ENCODE measurements at places on chromosomes 6 and 20. TPM values are rescaled to one million over a fixed set of nuclear protein-coding genes. Genes with fewer than 3 reads are reported as not detected.

- no peak for DNase-seq
Observed at GRCh38 chr20:62706344-62706743, 2.3 kb upstream of the NTSR1 start.

GRCh38 chr6:158639056-158639455 lies 5.5 kb downstream of the DYNLT1 start:
- DNase-seq: no peak

DNA sequence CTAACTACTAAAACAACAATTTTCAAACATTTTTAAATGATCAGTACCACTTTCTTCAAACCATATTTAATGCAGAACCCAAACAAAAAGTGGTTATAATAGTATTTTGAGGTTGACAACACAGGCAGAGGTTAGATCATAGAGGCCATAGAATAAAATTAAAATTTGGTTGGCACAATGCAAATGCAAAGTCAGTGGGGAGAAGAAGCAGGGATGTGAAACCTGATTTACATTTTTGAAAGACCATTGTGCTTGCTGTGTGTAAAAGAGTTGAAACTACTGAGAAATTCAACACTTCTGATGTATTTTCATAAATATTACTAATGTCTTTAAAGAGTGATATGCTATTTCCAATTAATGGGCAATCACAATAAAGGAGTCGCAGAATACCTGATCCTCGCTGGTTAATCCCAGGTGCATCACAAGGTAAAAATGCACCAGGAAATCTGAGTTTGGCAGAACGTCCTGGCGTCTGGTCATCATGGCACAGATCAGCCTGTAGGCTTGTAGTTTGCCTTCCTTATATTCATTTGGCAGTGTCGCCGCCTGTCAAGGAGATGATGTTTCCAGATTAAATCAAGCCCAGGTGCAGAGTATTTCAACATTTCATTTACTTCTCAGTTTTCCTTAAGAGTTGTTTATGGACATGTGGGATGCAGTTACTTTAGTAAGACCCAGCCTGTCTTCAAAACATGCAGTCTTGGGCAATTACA lies 141.2 kb downstream of the RALGAPA2 start:
- DNase-seq: no peak

GRCh38 chr20:9523636-9524035 lies 9.2 kb downstream of the LAMP5 start:
- DNase-seq: no peak

DNA sequence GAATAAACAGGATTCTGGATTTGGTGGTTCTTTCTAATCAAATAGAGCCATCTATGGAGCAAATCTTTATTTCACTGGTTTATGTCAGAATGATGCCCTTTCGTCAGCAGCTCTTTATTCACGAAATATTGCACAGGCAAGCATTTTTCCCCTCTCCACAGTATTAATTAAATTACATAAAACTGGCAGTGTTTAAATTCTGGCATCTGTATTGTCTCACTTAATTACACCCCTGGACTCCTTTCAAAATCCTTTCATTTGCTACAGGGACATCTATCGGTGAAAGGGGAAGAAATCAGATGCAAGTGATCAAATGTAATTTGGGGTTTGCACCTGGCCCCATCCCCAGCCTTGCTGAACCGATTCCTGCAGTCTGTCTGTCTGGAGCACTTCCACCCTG lies 801.9 kb downstream of the QKI start:
- no peak for DNase-seq

Gene SLC17A1
- not detected for total RNA-seq
